ENCODE measurements at places on chromosomes 7 and 10.

- no peak for DNase-seq
These were observed 100.9 kb downstream of the PDGFA start for GRCh38 chr7:418636-419280.

DNA sequence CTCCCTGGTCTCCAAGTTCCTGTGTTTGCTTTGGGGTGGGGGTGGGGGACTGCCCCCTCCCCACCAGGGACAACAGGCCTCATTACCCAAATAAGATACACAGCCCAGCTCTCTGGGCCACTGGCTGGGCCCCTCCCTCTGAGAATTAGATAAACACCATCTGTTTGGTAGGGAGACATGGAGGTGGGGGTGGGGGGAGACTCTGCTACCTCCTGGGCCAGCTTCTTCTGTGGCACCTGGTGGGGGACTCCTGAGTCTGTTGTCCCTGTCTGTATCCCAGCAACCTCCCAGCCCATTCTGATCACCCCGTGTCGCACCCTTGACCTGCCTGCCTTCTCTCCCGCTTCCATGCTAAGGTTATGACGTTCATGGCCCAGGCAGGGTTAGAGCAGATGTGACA, 5.8 kb downstream of the MLXIPL start:
- DNase-seq = no peak

DNA sequence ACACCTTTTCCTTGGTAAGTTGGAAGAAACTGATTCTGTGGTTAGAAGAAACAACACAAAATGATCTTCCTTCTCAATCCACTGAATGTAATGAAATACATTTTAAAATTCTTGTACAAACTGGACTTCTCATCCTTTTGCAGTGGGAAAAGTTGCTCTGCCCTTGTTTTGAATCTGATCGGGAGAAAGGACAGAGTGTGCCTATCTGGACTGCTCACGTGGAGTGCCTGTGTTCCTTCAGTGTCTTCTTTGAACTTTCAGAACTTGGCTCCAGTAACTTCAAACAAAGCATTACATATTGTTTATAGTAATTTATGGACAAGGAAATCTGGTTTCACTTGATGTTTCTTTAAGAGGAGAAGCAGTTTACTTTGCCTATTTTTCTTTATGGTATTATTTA, 17.1 kb downstream of the SLC26A3 start:
- no peak for DNase-seq

- DNase-seq = peak; percentile 21
These were observed 103.6 kb downstream of the MKLN1 start for GRCh38 chr7:131431289-131431688.

DNA sequence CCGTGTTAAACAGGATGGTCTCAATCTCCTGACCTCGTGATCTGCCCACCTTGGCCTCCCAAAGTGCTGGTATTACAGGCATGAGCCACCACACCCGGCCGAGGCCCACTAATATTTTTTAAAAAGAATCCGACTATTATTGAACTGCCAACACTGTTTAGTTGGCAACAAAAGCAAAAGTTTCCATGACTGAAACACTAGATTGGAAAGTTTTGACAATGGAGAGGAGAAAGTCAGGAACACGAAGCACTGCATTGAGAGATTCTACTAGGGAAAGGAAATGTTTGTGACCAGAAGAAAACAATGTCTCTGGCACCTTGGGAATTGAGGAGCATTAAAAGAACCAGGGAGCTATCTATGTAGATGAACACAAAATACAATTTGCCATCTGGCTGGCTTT, 13.7 kb upstream of the PPP1R9A start:
- DNase-seq = no peak

- no peak for DNase-seq
These were observed 36.4 kb downstream of the FEZF1 start for GRCh38 chr7:122268101-122268500.

- no peak for DNase-seq
These were observed 3.3 kb downstream of the GATA3 start for GRCh38 chr10:8057636-8058273.

DNA sequence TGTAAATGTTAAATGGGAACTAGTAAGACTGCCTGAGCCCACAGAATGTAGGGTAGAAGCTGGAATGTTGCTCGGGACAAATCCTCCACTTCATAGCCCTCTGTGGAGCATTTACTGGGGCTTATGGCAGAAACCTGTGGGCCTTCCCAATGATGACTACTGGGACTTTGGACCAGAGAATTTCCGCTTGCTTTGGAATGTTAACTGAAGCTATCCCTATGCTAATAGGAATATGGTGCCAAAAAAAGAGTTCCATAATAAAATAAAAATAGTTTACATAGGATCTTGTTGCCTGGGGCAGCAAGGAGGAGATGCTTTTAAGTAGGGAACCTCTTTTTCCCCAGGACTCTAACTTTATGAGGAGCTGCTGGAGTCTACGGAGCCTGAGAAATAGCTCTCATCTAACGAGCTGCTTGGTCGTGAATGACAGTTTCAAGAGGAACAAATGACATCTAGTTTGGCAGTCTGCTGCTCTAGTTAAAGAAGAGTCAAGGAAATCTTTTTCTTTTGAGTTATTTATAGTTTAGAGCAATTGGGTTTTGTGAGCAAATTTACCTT, 5.7 kb upstream of the DYNC2I1 start:
- DNase-seq = no peak

GRCh38 chr7:74092964-74093471, 9.4 kb downstream of the LIMK1 start:
- no peak for DNase-seq

DNA sequence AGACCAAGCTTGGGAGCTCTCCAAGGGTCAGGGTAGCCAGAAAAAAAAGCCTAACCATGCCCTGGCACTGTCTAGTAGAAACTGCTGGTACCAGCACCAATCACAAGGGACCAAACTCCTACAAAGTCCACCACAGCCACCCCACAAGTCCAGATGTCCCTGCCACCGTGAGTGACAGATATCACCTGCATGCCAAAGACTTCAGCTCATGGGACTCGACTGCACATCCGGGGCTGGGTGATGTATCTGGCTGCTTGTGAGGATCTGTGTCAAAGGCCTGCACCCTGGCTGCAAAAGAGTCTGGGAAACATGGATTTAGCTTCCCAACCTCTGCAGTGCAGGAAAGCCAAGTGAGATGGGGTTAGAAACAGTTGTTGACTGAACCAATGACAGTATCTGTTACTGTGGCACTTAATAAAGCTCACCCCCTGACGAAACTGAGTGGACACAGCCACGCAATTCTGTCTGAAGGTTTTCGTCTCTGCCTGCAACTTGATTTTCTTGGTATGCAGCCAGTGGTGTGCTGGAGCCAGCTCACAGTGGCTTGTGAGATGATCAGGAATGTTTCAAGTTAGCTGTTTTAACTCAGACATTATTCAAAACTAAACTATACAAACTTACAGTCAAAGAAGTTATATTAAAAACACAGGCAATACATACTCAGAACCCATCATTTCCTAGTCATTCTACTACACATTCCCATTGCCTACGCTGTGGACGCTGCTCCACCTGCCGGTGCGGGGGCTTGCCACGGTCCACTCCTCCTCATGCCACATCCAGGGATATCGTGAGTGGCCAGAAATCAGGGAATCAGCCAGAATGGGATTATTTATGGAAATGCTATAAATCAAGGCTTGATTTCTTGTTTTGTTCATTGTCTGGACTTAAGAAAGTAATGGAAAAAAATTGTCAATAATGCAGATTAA, 9.2 kb downstream of the ZNF488 start:
- DNase-seq = no peak

GRCh38 chr7:29126804-29127203, 19.5 kb downstream of the CPVL start:
- no peak for DNase-seq

GRCh38 chr10:53315709-53316108, 543.1 kb upstream of the MBL2 start:
- DNase-seq = no peak

- DNase-seq = peak; percentile 43
These were observed 206.9 kb downstream of the EBF3 start for GRCh38 chr10:129756912-129757901.

Data from DMS79 treated with DMSO at 0.1 percent for 48 hours (cell line).